ENCODE measurements at places on chromosomes 6 and 20.

DNA sequence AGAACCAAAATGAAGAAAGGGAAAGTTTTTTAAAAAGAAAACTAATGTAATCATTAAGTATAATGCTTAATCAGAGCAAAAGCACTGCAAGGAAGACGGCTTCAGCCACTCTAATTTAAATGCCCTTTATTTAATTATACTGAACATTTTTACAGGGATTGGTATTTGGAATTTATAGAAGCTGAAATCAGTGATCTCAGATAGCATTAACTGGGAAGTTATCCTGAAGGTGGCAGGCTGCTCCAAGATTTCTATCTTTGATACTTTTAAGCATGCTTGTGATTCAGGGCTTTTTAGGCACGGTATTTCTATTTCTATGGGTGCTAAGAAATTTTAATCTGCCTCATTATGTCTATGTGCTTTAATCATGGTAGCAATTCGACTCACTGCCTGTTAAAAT lies 1.3 kb upstream of the NDUFAF4 start:
- no peak for DNase-seq

DNA sequence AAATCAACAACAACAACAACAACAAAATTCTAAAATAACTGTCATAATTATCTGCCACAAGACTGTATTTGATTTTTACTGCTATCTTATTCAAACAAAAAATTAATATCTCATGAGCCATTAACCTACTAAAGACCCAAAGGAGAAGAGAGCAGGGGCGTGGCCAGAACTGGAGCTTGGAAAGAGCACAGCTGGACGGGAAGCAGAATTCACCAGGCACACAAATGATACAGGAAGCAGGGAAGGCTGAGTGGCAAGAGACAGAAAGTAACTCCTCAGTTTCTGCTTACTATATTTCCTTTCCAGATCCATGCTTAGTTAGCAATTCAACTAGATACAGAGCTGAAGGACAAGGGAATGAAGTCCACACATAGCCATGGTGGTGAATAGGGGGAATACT lies 54.4 kb downstream of the FKBP5 start:
- no peak for DNase-seq

GRCh38 chr6:139109558-139109957 lies 25.3 kb upstream of the HECA start:
- no peak for DNase-seq

DNA sequence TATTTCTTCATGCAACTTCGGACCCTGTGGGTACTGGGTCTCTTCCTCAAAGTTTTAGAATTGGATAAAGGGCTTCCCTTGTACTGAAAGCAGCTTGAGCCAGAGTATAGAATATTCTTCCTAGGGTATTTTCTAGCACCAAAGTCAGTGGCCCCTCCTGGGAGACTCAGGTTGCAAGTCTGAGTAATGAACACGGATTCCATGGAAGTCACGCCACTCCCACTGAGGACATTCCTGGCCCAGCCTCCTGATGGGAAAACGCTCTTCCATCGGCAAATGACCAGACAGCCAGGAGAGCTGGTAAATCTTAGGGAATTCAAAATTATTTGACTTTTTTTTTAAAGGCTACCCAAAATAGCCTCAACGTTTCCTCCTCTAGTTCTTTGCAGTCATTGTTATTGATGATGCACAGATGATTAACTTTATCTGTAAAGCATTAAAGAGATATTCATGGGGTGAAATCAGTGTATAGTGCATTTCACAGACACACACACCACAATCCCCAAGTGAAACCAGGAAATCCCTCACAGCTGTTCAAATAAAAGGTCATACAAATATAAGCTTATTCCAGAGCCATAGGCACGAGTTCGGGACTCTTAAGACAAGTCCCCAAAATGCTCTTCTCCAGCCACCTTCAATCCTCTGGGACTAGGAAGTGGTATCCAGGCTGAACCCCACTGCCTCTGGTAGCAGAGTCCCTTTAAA lies 248.8 kb downstream of the SOD2 start:
- no peak for DNase-seq

- DNase-seq, result no peak
These were observed 12.7 kb upstream of the PPP1R3G start for GRCh38 chr6:5072440-5072839.

DNA sequence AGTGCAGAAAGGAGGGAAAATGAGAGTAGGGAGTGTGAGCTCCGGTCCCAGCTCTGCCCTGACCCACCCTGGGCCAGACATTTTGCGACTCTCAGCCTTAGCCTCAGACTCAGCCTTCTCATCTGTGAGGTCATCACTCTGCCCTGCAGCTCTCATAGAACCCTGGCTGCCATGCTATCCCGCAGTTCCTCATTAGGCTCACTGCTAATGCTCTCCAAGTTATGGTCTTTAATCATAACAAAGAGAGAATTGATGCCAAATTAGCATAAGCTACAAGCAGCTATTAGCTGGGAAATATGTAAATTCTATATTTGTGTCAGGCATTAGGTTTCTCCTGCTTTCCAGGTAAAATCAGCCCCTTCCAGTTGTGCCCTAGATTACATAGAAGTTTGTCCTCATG lies 46.5 kb upstream of the MLN start:
- no peak for DNase-seq

DNA sequence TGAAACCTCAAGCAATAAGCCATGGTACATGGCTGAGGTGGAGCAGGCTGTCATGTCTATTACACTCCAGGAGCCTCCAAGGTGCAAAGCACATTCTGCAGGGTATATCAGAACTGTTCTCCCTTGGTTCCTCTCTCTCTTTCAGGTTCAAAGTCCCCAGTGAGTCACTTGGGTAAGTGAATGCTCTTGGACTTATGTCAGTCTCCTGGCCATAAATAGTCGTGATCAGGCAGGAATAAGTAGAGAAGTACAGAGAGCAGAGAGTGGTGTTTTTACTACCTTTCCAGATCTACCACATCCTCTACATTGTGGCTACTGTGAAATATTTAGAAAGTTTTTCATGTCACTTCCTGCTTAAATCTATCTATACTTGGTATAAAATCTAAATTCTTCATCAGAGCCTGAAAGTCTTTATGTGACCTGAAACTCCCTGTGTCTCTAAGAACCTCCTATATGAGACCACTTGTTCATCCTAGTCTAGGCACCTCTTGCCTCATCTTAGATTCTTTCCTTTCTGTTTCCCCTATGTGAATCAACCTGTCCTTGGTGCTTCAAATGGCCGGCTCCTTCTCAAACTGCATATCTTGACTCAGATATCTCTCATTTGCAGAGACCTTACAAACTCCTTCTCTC lies 1077.6 kb upstream of the MAP3K7 start:
- no peak for DNase-seq

DNA sequence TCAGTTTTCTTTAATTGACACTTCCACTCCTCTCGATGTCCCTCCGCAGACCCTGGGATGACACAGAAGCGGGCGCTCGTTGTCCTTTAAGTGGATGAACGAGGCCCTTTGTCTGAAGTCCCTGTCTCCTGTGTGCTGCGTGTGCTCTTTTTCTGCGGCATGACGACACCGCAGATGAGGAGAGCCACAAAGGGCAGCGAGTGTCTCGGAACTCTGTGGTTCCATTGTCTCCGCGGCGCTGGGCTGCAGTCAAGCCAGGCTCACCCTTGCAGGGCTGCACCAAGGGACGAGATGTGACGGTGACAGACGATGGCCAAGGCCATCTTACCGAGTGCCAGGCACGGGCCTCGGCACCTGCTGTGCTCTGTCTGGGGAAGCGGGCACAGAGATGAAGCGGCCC lies 10.6 kb downstream of the PRR18 start:
- no peak for DNase-seq

DNA sequence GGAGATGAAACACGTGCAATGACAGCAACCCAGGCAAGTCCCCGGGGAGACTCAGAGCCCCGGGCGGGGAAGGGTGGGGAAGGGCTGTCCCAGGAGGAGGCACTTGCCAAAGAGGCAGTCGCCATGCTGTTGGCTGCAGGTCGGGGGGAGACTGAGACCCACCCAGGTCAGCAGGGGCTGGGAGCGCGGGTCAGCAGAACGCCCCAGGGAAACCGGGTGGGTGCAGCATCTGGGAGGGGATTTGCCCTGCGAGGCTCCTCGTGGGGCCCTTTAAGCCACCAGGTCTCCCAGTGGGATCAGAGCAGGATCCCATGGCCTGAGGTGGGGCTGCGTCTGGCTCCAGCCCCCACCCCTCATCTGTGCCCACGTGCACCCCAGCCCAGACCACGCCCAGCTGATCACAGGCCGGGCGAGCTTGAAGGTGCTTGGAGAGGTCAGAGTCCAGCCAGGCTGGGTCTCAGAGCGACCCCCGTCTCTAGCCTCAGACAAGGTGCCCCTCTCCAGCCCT lies 65.5 kb downstream of the YTHDF1 start:
- DNase-seq, result no peak

All from effector CD8-positive, alpha-beta T cell (primary cell).